ENCODE measurements at places on chromosomes 13 and 19.

- no peak for DNase-seq
Observed at GRCh38 chr13:88937384-88937783, 1266.2 kb downstream of the SLITRK5 start.

- DNase-seq = no peak
Observed at GRCh38 chr19:49564616-49565045, 15.7 kb downstream of the NOSIP start.

GRCh38 chr13:68272652-68273051 lies 1042.5 kb upstream of the PCDH9 start:
- no peak for DNase-seq

- peak; percentile 75 for DNase-seq
Observed at GRCh38 chr13:42354241-42355091, 82.5 kb downstream of the AKAP11 start.

GRCh38 chr13:98731038-98731437 lies 21.4 kb downstream of the SLC15A1 start:
- DNase-seq = no peak

GRCh38 chr13:23386533-23386932 lies 47.0 kb downstream of the SACS start:
- no peak for DNase-seq

DNA sequence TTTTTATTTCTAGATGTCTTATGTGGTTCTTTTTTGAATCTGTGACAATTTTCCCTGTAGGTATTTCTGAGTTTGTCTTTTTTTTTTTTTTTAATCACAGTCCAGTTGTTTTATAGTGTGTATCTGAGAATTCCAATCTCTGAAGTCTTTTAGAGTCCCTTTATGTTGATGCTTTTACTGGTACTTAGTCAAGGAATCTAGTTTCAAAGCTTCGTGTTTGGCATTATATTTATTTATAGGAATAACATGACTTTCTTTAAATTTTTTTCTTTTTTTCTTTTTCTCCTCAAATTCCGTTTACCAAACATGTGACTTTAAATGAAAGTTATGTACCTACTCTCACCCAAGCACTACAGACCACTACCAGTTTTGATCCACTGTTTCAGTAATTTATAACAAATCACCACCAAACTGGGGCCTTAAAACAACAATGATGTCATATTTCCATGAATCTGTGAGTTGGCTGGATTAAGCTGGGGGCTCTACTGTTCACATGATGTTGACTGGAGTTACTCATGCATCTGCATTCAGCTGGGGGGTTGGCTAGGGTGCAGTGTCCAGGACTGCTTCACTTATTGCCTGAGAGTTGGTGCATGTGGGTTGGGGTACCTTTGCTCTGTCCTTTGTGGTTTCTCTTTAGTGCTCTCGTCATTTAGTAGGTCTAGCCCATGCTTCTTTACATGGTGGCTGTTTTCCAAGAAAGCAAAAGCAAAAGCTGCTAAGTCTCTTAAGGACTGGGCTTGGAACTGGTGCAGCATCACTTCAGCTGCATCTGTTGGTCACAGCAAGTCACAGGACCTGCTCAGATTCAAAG lies 22.3 kb downstream of the KCTD4 start:
- peak; percentile 90 for DNase-seq

GRCh38 chr19:30479231-30479630 lies 107.0 kb downstream of the ZNF536 start:
- no peak for DNase-seq

GRCh38 chr19:5681391-5682106 lies 722 bp downstream of the HSD11B1L start:
- DNase-seq = no peak

- DNase-seq = no peak
Observed at GRCh38 chr13:111302045-111302726, 18.3 kb upstream of the TEX29 start.

DNA sequence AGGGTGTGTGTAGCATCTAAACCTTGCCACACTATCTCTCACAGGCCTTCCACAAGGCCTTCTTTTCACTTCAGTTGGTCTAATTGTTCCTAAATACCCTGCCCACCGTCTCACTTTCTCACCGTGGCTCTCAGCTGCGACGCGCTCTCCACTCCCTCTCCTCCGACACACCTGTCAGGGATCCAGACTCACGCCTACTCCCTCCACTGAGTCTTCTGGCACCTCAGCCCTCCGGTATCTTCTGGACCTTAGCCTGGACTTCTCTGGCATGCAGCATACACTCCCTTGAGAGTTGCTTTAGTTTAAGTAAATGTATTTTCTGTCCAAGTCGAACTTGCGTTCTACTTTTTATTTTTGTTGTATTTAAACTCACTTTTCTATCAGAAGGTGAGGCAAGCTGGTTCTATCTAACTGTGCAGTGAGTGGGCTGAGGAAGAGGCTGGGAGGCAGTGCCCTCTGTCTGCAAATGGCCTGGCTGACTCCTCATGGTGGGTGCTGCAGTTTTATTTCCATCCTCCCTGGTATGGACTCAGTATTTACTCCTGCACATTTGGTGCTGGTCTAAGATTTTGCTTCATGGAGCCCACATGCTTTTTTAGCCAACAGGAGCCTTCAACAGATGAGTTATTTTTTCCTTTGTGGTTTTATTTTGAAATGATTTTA lies 28.5 kb upstream of the ARGLU1 start:
- no peak for DNase-seq

GRCh38 chr13:50196118-50196517 lies 180.9 kb downstream of the KCNRG start:
- no peak for DNase-seq

- no peak for DNase-seq
Observed at GRCh38 chr13:113365583-113365970, 1.6 kb upstream of the GRTP1 start.

- no peak for DNase-seq
Observed at GRCh38 chr13:26996965-26997752, 174.5 kb downstream of the USP12 start.

DNA sequence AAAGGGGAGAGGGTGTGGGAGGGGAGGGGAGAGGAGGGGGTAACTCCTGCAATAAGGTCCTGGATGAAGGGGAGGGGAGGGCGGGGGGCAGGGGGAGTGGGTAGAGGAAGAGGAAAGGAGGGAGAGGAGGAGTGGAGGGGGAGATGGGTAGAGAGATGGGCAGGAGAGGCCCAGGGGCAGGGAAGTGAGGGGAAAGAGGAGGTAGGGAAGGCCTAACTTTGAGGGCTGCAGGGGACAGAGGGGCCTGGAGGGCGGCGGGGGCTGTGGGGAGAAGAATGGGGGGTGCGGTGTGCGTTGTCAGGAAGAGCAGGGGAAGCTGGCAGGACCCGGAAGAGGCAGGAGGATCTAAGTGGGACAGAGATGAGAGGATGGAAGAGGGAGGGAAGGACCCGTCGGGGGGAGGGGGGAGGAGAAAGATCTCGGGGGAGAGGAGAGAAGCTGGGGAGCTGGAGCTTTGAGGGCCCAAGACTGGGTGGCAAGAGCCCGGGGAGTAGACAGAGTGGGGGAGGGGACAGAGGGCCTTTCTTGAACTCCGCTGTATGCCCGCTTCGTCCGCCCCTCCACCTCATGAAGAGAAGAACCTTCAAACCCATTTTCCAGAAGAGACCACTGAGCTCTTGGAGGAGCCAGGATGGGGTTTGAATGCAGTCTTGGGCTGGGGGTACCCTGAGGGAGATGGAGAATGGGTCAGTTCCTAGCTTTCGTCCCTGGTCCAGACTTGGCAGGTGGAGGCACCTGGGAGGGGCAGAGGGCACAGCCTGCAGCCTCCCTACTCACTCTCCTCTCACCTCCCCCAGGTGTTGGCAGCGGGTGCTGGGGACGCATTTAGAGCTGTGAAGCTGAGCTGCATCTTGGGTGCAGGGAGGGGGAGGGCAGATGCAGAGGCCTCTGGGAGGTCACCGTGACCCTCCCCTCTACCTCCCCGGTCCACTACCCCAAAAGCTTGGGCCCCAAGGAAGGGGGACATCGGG lies 778 bp upstream of the LRRC4B start:
- no peak for DNase-seq

DNA sequence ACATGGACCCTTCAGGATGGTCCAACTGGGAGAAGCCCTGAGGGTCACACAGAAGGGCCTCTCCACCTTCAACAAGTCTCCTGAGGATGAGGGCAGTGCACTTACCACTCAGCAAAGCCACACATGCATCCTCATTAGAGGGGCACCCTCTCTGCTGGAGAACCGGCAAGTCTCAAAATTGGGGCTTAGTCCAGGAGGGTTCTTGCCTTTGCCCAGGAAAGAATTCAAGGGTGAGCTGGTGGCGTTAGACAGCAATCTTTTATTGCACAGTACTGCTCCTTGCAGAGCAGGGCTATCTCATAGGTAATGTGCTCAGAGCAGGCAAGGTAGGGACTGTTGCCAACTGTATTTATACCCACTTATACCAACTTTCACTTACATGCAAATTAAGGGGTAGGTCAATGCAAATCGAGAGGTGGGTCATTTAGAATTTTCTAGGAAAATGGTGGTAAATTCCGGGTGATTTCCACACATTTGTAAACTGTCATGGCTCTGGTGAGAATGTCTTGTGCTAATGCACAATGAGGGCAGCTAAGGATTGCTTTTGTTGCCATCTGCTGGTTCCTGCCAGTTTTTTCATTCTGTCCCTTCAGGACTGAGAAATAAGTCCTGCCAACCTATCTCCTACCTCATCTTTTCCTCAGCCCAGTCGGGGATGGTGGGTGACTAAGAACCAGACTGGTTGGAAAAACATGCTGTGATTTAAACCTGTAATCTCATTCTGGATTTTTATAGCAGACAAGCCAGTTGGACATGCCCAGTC lies 27.8 kb upstream of the IGSF23 start:
- peak; percentile 35 for DNase-seq

- no peak for DNase-seq
Observed at GRCh38 chr19:37401078-37401477, 30.2 kb downstream of the ZNF527 start.

DNA sequence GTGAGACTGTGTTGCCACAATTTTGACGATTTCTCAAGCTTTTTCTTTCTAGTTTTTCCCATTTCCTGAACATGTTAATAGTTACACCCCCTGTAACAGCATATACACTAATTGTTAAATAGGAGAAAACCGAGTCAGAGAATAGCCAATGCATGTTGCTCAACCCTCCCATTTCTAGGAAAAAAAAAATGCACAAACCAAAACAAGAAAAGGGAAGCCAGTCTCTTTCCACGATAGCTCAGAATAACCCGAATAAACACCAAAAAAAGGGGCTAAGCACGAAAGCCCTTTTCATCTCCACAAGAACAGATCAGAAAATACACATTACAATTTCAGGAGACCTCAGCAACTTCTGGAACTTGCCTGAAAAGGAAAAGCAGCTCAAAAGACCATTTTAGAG lies 16.3 kb downstream of the LATS2 start:
- no peak for DNase-seq

GRCh38 chr19:51691584-51692428 lies 1.3 kb upstream of the SPACA6 start:
- DNase-seq = peak; percentile 39

All from astrocyte of the hippocampus (primary cell).